ENCODE measurements at places on chromosomes 2 and 18.

DNA sequence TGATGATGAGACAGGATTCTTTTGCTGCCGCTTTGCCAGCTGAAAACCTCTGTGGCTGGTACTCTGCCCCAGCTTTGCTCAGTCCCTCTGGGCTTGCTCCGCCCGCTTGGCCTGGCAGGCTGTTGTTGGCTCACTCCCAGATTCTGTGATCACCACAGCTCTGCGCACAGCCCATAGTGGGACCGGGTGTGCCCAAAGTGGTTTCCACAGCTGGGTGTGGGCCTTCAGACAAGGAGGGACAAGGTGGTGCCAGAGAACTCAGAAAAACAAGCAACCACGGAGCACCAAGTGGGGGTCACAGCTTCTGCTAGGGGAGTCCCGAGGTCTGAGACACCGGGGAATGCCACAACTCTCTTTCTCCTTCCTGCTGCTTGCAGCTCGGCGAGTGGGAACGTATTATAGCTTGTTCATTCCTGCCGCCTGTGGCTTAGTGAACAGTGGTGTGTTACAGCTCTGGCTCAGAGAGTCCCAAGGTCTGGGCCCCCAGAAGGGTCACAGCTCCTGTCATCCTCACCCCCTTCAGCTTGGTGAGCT lies 9.2 kb upstream of the KYNU start:
- DNase-seq: no peak

- DNase-seq: no peak
These were observed 2.2 kb downstream of the IRS1 start for GRCh38 chr2:226797289-226797988.

DNA sequence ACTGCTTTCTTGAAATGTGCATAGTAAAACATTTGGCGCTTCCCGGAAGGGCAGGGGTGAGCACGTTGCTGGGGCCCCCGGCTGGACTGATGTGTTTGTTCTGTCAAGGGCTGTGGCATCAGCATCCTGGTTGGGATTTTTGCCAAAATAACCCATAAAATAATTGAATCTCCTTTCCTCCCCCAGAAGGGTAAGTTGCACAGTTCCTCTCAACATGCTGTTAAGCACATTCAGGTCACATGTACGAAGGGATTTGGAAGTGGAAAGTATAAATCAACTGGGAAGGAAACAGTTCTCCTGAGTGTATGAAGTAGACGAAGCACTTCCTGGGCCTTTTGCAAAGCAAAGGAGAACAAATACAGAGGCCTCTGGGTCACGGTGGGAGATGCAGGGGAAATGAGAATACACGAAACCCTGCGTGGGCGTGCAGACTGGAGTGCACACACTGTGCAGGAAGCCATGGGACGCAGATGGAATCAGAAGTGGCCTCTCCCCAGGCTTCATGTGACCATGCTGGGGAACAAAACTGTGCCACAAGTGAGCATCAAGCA lies 183.9 kb downstream of the LPIN1 start:
- DNase-seq: no peak

DNA sequence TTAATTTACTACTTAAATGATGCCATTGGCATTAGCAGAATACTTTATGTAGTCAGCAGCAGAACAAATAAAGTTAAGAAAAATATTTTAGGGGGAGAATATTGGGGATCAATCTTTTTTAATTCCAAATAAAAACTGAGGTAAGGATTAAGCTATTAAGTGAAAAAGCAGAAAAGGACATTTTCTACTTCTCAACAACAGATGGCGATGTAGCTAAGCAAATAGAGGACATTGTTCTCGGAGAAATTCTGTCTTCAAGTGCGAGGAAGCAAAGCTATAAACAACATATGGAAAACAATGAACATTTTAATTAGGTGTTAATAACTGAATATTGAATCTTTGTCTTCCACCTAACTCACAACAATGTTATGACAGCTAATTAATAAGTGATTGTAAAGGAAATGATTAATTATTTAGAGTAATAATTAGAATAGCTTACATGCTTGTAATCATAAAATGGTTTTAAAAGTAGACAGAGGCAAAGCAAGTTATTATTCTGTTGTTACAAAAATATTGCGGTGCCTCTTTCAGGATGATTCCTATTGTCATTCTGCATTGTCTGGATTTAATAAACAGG lies 32.9 kb upstream of the CCDC93 start:
- peak; percentile 53 for DNase-seq

GRCh38 chr2:148817210-148817708 lies 57.8 kb upstream of the KIF5C start:
- no peak for DNase-seq

DNA sequence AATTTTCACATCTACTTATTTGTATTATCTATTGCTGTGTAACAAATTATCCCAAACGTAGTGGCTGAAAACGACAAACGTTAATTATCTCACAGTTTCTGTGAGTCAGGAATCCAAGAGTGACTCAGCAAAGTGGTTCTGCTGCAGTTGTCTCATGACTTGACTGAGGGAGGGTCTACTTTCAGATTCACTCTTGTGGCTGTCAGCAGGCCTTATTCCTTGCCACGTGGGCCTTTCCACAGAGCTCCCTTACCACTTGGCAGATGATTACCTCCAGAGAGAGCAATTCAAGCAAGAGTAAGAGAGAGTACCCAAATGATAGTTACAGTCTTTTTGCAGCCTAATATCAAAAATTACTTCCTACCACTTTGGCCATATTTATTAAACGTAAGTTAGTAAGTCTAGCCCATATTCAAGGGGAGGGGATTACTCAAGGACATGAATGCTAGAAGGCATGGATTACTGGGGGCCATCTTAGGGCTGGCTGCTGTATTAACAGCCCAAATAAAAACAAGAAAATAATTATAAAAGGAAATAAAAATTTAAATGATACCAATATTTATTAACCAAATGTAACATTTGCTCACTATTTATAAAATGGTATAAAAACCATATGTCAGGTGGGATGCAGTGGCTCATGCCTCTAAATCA lies 48.7 kb upstream of the NBEAL1 start:
- DNase-seq: peak; percentile 13

DNA sequence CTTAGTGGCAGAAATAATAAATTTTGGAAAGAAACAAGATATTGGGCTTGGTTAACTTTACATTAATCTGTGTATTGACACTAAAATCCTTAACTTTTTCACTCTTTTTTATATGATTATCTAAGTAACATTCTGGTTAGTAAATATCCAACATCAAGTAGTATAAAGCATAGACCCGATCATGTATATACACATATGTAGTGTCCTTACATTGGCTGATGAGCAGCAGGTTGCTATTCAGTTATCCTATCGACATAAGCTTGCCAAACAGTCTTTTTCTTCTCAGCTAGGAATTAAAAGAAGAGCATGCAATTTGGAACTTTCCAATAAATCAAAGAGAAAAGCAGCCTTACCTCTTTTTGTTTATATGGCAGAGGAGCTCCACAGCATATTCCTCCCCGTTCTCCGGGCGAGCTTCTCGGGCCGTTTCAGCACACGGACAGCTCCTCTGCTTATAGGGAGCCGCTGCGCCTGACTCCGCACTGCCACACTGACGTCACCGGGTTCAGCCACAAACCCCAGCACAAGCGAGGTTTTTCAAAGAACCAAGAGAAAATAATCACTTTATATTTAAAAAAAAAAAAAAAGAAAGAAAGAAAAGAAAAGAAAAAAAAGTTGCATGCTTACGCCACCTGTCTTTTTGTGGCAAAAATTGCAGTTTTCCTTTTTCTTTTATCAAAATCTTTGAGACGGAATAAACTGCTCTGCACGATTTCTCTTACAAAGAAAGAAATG lies at the start of gene SCG2:
Gene SCG2, minus strand, starts transcription at position 430 of the 735 bp plus-strand sequence. CDS start 3,079 bp downstream, outside the sequence.
- DNase-seq: peak; percentile 78

DNA sequence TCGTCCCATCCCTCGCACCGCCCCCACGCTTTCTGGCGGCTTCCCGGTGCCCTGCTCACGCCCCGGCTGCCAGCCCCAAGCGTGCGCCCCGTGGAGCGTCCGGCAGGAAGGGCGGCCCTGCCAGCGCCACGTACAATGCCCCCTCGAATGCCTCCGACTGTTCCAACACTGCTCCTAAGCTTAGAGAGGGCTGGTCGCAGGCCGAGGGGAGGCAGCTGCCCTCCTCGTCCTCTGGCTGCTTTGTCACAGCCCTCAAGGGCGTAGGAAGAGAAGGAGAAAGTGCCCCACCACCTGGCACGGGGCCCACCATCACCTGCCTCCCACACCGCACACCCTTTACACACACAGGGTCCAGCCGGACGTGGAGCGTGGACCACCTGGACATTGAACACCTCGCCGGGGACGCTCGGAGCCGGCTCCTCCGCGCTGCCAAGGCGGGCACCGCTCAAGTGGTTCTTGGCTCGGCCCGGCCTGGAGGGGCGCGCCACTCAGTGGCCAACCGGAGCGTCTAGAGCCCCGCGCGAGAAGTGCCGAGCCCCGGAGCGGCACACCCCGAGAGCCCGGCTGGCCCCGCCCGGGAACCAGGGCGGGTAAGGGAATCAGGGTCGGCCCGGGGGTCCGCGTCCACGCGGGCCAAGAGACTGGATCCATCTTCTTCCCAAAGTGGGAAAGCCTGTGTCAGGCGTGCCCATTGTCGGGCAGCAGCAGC lies 830 bp downstream of the DNER start:
- no peak for DNase-seq

DNA sequence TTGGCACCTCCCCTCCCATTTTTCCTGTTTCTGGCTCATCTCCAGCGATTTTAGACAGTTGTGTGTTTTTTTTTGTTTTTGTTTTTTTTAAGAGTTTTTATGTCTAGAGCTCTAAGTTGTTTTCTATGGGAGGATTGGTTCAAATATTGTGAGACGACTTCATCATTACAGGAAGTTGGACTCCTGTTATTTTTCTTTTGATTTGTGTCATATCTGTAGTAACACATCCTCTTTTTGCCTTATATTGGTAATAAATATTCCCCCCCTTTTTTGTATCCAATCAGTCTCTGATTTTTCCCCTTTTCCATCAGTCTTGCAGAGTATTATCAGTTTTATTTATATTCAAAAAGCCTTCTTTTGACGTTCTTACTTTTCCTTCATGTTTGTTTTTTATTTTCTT lies 89.0 kb downstream of the KIAA1328 start:
- DNase-seq: no peak

- no peak for DNase-seq
These were observed 3.0 kb downstream of the ACTR1B start for GRCh38 chr2:97660775-97661389.

GRCh38 chr2:177363332-177363731 lies 29.2 kb upstream of the AGPS start:
- no peak for DNase-seq

GRCh38 chr18:35642802-35643201 lies 61.3 kb downstream of the GALNT1 start:
- no peak for DNase-seq

DNA sequence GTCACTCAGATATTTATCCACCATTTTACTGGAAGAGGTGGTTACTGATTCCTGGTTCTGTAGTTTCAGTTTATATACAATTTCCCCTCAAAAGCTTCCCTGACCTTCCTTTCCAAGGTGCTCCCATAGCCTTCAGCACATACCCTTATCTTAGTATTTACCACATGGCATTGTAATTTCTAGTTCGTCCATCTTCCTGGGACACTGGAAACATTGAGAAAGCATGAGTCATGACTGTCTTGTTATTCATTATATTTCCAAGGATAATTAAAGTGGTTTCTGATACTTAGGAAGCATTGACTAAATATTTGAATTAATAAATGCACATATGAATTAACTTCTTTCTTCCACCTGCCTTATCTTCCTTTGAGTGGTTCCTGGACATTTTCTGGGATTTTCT lies 203.8 kb downstream of the ETAA1 start:
- no peak for DNase-seq

DNA sequence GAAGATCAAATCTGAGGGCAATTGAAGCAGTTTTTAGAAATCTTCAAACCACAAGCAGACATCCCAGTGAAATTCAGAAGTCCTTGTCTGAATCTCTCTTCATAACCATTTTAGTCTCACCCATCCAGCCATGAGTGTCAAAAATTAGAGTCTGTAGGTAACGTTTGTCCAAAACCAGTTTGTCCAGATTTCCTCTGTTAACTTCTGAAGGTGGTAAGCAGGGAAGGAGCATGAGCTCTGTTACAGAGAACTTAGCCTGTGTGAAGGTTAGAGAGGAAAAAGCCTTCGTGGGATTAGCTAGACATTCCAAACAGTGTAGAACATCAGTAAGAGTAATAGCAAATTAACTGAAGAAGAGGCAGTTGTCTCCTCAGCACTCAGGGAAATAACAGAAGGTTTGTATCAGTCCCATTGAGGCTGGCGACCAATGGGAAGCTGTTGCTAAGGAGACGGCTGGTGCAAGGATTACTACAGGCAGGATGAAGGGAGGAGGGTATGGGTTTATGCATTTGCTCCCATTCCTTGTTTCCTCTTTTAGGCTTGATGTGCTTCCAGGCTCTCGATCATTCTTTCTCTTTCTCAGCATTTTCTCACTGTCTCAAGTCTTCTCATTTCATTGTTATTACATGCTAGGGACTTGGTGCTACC lies 8.7 kb upstream of the GPR155 start:
- DNase-seq: no peak

- peak; percentile 93 for DNase-seq
These were observed 56.1 kb upstream of the SMAD7 start for GRCh38 chr18:49006641-49007454.

GRCh38 chr2:97751752-97752151 lies 38.4 kb downstream of the ZAP70 start:
- DNase-seq: peak; percentile 71

GRCh38 chr2:229601936-229602335 lies 112.4 kb downstream of the DNER start:
- DNase-seq: no peak

DNA sequence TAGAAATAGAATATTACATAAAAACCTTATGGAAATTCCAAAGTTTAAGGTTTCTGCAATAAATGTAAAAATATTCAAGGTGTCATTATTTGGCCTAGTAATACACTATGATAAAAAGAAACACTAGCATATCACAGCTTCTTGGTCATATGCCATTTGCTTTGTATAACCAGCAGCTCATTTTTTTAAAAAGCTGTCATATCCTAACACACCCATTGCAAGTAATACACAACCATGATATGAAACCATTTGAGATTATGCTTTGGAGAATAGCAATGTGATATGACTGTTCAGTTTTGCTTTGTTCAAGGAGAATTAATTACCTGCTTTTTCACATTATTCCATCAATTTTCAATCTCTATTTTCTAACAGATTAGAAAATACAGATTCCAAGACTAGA lies 149.0 kb downstream of the IKZF2 start:
- DNase-seq: no peak

DNA sequence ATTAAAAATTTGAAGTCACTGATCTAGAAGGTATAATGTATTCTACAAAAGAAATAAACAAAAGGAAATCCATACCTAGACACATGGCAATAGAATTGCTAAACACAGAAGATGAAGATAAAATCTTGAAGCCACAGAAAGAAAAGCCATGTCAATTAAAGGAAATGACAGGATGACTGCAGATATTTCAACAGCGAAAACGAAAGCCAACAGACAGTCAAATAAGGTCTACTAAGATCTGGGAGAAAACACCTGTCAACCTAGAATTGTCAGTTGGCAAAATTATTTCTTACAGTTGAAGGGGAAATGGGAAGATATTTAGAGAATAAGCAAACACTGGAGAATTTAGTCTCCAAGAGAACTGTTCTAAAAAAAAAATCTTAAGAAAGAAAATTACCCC lies 39.2 kb downstream of the NETO1 start:
- no peak for DNase-seq

- no peak for DNase-seq
These were observed 153.7 kb downstream of the SRBD1 start for GRCh38 chr2:45457211-45457945.

- DNase-seq: no peak
These were observed 445.6 kb upstream of the CELF4 start for GRCh38 chr18:38010971-38011857.
